ENCODE measurements at places on chromosomes 3 and 15.

GRCh38 chr3:22239011-22239410 lies 488.0 kb upstream of the ZNF385D start:
- no peak for DNase-seq

DNA sequence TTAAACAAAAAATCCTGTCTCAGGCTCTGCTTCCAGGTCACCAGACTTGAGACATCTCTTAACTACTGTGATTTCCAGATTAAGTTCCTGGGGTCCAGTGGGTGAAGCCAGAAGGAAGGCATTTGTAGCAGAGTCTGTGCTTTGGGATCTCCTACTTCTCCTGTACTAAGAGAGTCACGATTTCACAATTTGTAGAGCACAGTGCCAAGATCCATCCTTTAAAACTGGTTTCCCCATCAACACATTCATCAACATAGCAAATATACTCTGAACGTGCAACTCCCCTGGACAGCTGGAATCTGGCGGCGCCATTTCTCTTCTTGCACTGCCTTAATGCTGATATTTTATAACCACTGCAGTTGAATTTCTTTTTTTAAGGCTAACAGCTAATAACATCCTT lies 33.2 kb downstream of the CDCP1 start:
- DNase-seq, result no peak

GRCh38 chr15:51313074-51313393 lies 25.4 kb downstream of the CYP19A1 start:
- no peak for DNase-seq

GRCh38 chr3:132079147-132079546 lies 44.3 kb upstream of the CPNE4 start:
- no peak for DNase-seq

DNA sequence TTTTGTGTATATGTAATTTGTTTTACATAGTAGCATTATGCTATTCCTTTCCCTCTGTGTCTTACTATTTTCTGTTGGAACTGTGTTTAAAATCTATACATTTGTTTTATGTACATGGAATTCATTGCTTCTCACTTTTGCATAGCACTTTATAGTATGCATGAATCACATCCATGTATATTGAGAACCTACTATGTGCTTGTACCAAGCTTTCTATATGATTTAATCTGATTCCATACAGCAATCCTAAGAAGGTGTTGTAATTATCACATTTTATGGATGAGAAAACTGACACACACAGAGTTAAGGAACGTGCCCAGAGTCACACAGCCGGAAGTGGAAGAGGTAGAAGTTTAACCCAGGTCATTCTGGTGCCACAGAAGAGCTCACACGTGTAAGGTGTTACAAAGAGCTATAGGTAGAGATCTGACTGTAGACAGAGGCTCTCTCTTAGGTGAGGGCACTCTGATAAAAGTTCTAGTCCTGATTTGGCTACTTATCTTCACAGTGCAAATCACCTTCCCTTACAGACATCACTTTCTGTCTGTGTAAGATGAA lies 3.5 kb upstream of the SMAD3 start:
- DNase-seq, result no peak

DNA sequence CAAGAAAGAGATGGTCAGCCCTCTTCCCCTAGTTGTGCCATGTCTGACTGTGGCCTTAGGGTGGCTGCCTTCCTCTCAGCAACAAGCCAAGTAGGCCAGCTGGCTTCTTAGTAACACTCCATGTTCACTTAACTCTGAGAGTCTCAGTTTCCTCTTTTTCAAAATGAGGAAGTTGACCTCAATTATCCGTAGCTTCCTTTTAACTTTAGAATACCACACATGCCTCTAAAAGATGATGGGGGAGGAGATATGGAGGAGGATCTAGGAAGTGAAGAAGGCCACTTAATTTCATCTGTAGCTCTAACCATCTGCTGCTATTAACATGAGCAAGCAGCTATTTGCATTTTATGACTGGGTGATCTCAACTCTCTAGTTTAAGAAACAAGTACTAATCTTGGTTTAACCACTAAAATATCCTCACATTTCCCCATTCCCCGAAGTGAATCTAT lies 32.9 kb downstream of the CD200R1L start:
- no peak for DNase-seq

GRCh38 chr3:160707187-160707794 lies 30.3 kb downstream of the ARL14 start:
- peak; percentile 84 for DNase-seq

GRCh38 chr3:177069514-177070329 lies 127.6 kb downstream of the TBL1XR1 start:
- DNase-seq, result peak; percentile 57

GRCh38 chr3:70857916-70858315 lies 545.5 kb upstream of the MDFIC2 start:
- no peak for DNase-seq

GRCh38 chr3:184812662-184813042 lies 686 bp downstream of the VPS8 start:
- DNase-seq, result no peak

DNA sequence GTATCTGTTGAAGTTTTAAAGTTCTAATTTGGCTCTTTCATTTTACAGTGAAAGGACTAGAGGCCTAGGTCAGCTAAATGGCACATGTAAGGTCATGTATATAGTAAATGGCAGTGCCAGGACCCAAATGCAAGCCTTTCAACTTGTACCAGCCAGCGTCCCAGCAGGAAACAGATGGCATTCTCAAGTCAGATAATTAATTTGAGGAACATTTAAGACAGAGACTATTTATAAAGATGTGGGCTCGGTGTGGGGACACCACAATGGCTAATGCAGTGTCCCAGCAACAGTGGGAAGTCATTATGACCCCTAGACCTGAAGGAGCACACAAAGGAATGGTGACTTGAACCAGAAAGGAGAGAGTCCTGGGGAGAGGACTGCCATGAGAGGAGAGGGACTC lies 6.1 kb downstream of the MINDY4B start:
- no peak for DNase-seq

- no peak for DNase-seq
These were observed 6.0 kb upstream of the TMEM87A start for GRCh38 chr15:42279234-42279723.

GRCh38 chr3:176219970-176220369 lies 977.3 kb downstream of the TBL1XR1 start:
- DNase-seq, result no peak

- no peak for DNase-seq
These were observed 72.5 kb downstream of the VPS8 start for GRCh38 chr3:184884359-184885017.

- no peak for DNase-seq
These were observed 80.7 kb downstream of the TIGIT start for GRCh38 chr3:114374433-114374990.

- DNase-seq, result no peak
These were observed 23.8 kb downstream of the LRRFIP2 start for GRCh38 chr3:37150621-37151020.

DNA sequence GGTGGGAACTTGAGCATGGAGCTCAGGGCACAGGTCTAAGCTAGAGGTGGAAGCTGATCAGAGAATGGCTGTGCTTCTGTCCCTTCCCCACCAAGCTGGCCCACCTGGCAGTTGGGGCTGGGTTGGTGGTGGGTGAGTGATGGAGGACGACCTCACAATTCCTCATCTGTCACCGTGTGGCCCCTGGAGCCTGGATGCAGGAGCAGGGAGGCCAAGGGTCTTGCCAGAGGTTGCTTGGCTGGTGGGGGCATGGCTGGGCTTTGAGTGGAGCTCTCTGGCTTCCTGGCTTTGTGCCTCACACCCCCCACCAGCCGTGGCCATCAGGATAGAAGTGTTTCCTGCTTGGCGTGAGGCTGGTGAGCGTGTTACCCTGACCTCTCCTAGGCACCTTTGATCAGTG lies 36.0 kb downstream of the FBLN2 start:
- DNase-seq, result no peak

DNA sequence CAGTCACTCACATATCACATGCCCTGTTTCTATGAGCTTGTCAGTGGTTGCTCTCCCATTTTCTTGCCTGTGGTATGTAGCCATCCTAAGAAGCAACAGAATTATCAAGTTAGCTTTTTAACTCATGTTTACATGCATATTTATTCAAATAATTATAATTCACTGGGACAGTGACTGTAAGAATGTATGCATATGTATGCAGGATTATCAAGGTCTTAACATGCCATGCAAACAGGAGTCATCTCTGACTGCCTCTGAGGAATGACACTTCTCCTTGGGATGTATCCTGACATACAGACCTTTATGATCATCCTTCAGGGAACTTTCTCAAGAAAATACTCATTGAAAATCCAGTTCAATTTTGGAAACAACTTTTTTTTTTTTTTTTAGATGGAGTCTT lies 240.9 kb downstream of the CPNE4 start:
- DNase-seq, result no peak

- no peak for DNase-seq
These were observed 21.4 kb upstream of the CSPG4 start for GRCh38 chr15:75733761-75734651.

DNA sequence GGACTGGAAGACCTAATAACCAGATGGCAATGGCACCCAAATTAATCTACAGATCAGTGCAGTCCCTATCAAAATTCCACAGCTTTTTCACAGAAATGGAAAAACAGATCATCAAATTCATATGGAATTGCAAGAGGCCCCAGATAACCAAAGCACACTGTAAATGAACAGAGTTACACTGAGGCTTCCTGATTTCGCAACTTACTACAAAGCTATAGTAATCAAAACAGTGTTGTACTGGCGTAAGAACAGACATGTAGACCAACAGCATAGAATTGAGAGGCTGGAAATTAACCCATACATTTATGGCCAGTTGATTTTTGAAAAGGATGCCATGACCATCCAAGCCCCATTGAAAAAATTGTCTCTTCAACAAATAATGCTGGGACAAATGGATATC lies 16.2 kb downstream of the XPC start:
- DNase-seq, result no peak

DNA sequence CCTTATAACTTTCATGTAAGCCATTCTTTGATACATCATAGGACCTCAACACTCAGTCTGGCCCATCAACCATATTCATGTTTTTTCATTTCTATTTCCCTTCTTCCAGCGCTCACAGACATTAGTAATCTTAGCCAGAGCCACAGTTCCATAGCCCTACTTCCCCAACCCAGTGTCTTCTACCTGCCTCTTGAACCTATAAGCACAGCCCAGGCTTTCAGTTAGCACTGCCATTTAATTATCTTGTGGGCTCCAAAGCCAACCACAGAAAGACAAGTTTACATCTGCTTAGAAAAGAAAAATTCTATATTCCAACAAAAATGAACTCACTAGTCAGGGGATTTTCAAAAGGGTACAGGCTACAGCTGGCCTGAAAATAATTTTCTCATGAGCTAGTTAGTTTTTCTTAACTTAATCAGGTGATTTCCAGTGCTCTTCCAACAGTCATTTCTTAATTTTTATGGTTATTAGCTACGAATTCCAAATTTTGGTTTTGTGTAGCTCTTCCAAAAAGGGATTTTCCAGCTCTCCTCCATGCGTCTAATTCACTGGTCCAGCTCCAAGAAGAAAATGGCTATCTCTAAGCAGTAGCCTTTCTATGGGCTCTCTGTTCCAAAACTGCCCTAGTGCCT lies 13.7 kb downstream of the CD200 start:
- no peak for DNase-seq

DNA sequence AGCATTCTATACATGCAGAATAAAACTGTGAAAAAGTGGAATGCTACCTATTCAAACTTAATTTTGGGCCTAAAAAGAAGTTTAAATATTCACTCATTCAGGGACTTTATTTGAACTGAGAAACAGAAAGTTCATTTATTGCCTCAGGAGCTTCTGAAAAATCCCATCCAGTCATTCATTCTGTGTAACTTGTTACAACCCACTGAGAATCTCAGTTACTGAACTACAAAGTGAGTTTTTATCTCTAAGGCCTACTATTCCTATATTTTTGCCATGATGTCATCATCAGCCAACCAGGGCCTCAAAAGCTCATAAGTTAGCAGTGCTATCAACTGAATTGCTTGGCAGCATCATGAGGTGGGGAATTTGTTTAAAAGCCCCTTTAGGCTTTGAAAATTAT lies 98.0 kb upstream of the BOC start:
- DNase-seq, result no peak
